ENCODE measurements at places on chromosomes 5 and 9.

- no peak for DNase-seq
Measured at GRCh38 chr9:37921168-37921510, 17.2 kb upstream of the SLC25A51 start.

DNA sequence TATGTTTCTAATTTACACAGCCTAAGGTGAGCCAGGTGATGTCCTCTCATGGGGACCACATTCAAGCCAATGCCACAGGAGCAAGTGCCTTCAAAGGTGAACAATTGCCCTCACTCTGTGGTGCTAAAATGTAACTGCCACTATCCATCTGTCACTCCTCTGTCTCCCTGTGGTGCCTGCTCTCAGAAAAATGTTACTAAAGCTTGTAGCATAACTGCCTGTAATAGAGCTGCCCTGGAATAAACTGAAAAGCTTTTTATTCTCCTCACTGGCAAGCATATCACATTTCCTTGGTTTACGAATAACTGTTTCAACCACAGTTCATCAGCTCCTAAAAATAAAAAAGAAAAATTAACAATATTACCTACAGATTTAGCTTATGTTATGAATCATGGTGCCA, 142.4 kb downstream of the ST8SIA4 start:
- no peak for DNase-seq

GRCh38 chr5:15679161-15679560, 179.2 kb downstream of the FBXL7 start:
- DNase-seq = no peak

GRCh38 chr5:32909207-32909606, 198.1 kb downstream of the NPR3 start:
- DNase-seq = no peak

DNA sequence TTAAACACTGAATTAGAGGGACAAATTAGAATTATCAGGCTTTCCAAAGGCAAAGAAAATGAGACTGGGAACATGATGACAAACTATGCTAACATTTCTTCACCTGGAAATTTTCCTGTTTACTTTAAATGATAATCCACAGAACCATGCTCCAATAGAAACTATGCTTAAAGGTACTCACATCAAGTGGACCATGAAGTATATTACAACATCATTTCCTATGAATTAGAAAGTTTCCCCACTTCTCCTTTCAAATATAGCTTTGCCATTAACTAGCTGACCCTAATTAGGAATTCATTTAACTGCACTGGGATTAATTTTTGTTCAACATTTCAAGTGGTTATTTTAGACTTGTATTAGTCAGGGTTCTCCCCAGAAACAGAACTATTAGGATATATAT, 81.4 kb downstream of the DTWD2 start:
- DNase-seq = no peak

GRCh38 chr5:122500245-122501088, 188.4 kb downstream of the SNCAIP start:
- no peak for DNase-seq
